Amygdala (tissue), 56 donors: ENCODE measurements at places on chromosomes 1 and 21.

GRCh38 chr1:31378001-31378400 is 5.1 kb upstream of the FABP3 start:
- no peak for DNase-seq

DNA sequence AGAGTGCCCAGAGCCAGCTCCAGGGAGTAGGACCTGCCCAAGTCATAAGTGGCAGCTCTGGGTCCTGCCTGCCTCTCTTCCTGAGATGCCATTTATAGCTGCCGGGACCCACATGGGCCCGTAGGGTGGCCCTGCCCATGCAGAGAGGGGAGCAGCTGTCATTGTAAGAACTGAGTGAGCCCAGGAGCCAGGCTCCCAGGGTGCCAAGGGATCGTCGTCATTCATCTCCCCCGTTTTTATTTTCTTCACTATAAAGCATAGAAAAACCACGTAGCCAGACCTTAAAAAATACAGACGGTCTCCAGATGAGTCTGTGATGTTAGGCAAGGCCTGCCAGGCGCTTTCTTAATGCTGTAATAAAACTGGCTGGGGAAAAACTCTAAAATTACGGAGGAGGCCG is 90.7 kb downstream of the IGSF21 start:
- no peak for DNase-seq

- no peak for DNase-seq
Measured at GRCh38 chr1:27122652-27123051, 32.3 kb downstream of the SLC9A1 start.

DNA sequence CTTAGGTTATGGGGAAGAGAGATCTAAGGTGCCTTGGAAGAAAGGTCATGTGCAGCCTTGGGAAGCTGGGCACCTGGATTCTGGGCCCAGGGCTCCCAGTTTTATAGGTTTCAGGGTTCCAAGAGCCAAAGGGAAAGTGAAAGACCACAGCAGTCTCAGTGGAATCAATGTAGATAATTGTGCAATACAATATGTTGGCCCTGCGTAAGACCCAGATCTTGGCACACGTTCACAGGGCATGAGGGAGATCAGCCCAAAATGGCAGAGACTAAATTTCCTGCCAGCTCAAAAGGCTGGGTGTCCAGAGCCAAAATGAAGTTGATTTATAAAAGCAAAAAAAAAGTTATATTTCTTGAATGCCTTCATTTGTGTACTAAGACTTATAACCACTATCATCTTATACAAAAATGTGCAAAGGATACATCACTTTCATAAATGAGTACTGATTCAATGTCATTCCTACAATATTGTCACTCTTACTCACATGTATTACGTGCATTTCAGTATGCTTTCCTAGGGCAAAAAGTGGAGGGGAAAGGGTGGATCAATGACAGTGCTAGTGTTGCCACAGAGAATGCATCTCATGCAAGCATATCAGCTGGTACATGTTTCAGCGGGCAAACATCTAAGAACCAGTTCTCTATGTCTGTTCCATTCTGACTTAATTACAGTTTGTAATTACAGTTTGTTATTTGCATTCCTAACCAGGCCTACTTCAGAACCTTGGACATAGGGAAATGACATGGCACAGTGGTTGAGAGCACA is 22.5 kb upstream of the NPL start:
- no peak for DNase-seq

DNA sequence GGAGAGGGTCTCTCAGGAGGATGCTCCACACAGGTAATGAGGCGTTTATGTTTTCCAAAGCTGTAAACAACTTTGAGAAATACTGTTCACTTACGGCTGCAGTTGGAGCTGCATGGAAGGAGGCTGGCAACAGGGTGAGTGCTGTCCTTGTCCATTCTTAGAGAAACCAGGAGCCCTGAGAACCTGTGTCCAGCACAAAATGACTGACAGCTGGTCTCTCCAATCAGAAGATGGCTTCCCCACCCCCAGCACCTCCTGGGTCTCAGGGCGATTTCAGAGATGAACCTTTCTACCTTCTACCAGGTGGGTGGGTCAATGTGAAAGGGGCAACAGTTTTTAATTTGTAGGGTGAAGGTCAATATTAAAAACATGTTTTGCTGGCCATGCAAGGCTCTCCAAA is 353.6 kb downstream of the NPHP4 start:
- DNase-seq: no peak
